Peyer's patch (tissue), 4 donors: ENCODE measurements at places on chromosomes 16 and 17.

- no peak for DNase-seq
Measured at GRCh38 chr17:67095803-67096202, 51.4 kb downstream of the CACNG1 start.

DNA sequence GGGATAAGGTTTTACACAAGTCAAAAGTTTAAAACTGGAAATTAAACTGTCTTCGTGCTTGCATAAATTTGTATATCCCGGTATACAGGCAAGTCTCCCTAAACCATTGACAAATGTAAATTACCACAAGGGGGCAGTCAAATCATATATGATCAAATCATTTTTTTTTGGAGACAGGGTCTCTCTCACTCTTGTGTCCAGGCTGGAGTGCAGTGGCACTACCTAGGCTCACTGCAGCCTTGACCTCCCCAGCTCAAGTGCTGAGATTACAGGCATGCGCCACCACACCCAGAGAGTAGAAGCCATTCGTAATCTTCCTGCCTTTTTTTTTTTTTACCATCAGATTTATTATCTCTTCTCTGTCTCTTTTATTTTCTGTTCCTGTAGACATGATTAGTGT, 18.5 kb downstream of the TOP2A start:
- DNase-seq: no peak

GRCh38 chr17:31314782-31315100, 887 bp upstream of the EVI2B start:
- no peak for DNase-seq

GRCh38 chr17:70558821-70559220, 389.5 kb downstream of the KCNJ2 start:
- DNase-seq: no peak

GRCh38 chr16:30066761-30067583, 1.4 kb downstream of the ALDOA start:
- no peak for DNase-seq
